ENCODE measurements at places on chromosomes 1 and 21.

DNA sequence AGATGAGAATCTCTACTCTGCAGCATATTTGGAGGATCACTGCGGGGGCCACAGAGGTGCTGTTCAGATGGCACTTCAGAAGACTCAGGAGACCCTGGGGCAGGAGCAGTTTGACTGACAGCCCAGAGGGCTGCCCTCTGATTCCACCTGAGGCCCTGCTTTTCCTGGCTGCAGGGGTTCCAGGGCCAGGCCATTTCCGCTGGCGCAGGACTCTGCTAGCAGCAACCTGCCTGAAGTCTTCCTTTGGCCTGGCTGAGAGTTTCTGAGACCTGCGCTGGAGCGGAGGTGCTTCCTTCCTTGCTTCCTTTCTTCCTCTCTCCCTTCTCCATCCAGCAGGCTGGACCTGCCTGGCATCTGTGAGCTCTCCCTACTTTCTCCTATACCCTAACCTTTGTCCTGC, 11.8 kb downstream of the PCSK9 start:
- no peak for DNase-seq

GRCh38 chr1:19770436-19771190, 29.1 kb downstream of the TMCO4 start:
- no peak for DNase-seq

GRCh38 chr1:59282951-59283350, 13.9 kb upstream of the FGGY start:
- DNase-seq: no peak

DNA sequence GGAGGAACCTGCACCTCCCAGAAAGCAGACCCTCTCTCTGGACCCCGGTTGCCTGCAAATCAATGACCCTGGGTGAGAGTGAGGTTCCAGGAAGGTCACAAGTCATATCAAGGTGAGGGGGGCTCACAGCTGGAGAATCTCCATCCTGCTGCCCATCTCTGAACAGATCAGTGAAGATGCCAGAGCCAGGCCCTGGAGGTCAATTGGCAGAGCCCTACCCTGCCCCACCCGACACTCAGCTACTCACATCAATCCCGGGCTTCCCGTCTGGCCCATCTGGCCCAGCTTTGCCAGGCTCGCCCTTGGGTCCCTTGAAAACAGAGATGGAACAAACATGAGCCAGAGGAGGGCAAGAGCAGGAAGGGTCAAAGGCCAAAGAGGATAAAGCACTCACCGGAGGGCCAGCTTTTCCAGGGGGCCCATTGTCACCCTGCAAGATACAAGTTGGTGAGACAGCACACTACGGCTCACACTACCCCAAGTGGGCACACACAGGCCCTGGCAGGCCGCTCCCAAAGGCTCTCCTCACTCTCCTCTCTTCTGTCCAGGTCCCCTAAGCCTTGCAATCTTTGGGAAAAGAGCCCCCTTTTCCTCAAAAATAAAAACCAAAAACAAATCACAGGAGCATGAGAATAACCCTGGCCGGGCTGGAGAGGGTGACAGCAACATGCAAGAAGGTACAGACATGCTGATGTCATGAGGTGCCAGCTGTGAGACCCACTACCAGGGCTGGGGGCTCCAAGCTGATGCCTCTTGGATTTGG, 2.9 kb downstream of the COL9A2 start:
- DNase-seq: no peak

- DNase-seq: no peak
These were observed 37.2 kb downstream of the DSCAM start for GRCh38 chr21:40809673-40810197.

GRCh38 chr1:53091841-53092645, 30.0 kb downstream of the PODN start:
- no peak for DNase-seq

DNA sequence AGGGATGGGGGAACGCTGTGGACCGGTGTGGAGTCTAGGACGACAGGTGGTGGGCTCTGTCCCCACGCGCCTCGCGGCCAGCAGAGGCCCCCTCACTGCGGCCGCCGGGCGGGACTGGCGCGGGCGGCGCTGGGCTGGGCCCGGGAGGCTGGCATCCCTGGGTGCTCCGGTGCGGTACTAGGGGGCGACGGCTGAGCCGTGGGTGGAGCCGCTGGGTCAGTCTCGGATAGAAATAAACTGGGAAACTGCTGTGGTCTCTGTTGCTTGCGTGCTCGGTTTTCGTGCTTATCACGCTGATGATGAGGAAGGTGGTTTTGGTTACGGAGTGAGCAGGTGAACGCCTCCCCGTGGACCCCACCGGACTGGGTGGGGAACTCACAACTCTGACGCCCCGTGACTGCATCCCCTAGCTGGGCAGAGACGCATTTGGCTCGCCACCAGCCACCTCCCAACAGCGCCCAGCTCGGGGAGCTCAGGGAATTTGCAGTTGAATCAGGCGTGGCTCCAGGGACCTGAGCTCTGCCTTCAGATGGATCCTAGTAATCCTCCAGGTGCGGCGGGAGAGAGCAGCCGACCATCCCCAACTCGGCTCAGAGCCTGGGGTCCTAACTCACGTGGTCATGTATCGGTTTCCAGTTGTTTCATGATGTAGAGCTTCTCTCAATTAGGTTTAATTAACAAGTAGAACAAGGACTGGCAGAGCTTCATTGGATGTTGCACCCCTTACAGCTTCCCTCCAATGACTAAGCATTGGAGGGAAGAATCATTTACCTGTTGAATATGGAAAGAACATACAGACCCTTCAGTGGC, 32.1 kb downstream of the HSD17B7 start:
- DNase-seq: no peak

DNA sequence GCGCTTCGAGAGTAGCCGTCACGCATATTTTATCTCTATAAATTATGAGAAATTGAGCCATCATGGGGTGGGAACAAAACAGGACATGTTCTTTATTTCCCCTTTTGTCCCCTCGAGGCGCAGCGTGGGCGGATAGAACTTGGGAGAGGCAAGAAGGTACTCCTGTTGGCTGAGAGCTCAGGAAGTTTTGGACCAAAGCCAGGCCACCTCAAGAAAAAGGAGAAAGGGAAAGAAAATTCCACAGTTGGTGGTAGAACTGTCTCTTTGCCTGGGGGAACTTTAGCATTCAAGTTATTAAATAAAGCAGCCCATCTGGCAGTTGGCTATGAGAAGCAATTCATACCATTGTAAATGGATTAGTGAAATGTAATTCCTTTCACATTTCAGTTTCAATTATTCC, 76.4 kb upstream of the DSCAM start:
- DNase-seq: no peak
